Stimulated activated CD4-positive, alpha-beta T cell treated with anti-CD3 and anti-CD28 coated beads, TNF-alpha, amount 100 ng/mL, for 4 hours (primary cell): ENCODE measurements at places on chromosomes 2 and 18.

- no peak for DNase-seq
Measured at GRCh38 chr2:18787726-18788125, 198.4 kb upstream of the NT5C1B start.

DNA sequence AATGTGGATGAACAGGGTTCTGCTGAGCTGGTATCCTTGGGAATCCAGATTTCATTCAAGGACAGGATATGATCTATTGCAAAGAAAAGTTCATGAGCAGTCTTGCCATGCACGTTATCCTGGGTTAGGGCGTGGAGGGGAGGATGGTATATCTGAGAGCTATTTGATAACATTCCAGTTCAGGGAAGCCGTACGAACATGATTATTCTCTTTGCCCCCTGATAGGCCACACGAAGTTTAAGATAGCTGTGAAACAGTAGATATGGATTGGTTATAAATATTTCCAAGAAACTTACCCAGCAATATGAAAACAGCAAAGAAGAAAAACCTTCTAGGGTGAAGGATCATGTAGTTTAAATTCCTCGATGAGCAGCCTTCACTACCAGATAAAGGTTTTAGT is 171.9 kb downstream of the LTBP1 start:
- no peak for DNase-seq

GRCh38 chr2:166784296-166784946 is 103.9 kb upstream of the XIRP2 start:
- no peak for DNase-seq

- DNase-seq = no peak
Measured at GRCh38 chr2:74137651-74138599, 9.8 kb downstream of the BOLA3 start.

DNA sequence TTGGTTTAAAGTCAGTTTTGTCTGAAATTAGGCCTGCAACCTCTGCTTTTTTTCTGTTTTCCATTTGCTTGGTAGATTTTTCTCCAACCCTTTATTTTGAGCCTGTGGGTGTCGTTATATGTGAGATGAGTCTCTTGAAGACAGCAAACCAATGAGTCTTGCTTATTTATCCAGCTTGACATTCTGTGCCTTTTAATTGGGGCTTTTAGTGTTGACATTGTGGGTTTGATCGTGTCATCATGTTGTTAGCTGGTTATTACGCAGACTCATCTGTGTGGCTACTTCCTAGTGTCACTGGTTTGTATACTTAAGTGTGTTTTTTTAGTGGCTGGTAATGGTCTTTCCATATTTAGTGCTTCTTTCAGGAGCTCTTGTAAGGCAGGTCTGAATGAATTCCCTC is 18.8 kb downstream of the TMEM87B start:
- DNase-seq = no peak

DNA sequence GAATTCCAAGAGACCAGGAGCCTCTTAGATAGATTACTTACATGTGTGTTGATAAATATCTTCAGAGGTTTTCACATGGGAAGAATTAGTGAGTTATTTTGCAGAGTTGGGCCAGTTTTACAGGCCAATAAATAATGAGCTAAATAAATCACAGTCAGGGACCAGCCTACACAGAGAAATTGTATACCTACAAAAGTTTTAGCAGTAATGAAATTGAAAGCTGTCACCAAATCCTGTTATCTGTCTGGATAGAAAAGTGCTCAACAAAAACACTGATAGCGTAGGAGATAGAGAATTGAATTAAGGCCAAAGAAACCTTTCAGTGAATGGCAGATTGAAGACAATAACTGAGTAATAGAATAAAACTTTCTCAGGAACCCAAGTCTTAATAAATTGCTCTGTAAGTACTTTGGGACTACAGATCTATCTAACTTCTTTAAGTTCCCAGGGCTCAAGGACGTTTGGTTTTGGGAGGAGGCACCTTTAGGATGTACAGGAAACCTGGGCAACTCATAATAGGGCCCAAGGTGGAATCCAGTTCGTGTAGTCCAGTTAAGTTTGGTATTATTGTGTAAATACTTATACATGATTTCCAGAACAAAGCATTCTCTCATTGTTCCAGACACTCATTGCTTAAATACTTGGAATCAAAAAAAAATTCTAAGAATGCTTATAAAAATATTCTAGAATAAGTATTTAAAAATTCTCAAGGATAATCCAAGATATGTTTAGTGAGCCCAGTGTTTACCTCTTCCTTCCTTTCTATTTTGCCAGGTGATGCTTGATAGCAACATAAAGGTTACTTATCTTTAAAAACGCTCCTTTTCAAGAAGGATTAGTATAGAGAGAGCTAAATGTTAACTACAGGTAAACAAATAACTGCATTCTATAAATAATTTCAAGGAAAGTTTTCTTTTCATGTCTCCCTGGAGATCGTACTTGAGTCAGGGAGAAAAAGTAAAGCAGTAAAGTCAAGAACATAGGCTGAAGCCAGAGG is 134.5 kb downstream of the NCKAP5 start:
- no peak for DNase-seq

DNA sequence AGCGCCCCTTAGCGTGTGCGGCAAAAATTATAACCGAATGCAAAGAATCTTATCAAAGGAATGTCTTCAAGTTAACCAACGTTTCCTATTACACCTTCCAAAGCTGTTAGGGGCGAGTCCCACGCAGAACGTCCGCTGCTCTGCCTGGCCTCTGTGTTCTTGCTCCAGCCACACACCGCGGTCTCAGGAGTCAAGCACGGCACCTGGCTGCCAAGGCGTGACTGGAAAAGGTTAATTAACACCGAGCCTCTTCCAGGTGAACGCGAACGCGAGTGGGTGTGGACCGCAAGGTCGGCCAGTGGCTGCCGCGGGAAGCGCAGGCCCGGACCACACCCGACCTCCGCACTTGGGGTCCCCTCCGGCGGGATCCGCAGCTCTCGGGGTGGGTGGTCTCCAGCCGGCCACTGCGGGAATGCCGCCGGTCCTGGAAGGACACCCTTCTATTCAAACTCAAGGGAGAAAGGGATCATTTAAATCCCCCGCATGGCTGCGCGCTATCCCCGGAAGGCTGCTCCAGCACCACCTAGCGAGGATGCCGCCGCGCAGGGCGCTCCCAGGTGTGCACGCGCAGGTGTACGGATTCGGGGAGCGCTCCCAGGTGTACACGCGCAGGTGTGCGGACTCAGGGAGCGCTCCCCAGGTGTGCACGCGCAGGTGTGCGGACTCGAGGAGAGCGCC is 830 bp downstream of the CYB5A start:
- DNase-seq = no peak

DNA sequence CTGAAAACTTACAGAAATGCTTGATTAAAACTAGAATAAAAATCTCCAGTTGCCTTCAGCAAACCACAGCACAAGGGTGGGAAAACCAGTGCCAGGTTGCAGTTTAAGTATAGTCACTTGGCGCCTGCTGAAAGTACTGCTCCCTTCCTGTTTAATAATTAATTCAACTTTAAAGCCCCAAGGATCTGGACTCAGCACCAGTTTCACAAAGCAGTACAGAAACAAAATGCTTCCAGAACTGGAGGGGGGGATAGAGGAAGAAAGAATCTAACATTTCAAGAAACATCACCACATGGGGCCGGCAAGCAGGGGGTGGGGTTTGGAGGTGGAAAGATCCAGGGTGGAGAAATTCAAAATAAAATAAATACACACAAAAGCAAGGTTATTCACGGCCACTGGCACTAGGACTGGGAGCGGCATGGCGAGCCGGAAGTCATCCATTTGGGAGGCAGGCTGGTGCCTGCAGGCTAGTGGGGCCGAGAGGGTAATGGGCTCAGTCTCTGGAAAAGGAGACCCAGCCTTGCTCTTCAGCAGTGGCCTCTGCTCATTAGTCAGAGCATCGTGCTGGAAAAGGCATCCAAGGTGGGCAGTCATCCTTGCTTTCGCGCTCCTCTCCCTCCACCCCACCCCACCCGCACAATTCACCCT is 85.8 kb downstream of the POU3F3 start:
- DNase-seq = no peak

GRCh38 chr2:100222844-100223243 is 80.5 kb upstream of the AFF3 start:
- no peak for DNase-seq

DNA sequence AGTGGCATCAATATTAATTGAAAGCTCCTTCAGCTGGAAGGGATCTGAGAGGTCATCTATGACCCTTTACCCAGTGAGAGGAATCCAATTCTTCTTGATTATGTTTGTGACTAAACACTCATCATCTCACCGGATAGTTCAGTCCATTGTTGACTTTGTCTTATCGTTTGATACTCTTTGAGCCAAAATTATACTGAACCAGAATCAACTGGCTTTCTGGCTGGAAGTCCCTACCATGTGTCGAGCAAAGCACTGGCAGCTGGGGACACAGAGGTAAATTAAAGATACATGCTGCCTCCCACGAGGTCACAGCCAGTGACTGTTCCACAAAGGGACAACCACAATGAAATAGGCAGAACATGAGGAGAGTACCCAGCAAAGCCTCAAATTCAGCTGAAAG is 91.4 kb upstream of the FHL2 start:
- no peak for DNase-seq

DNA sequence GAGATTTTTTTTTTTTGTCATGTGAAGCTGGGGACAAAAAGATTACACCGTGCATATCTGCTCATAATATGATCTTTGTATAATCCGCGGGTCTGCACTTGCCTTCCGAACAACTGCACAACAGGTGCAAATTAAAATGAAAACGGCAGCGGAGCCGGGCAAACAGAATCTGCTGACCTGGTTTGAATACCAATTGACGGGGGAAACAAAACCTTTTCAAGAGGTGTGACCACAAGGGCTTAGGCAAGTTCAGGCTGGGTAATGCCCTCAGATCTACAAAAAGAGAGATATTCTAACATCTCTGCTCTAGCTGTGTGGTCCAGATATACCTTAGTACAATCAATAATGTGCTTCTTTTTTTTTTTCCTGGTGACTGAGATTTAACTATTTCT is 88.5 kb downstream of the ZEB2 start:
- DNase-seq = no peak

GRCh38 chr2:128513961-128514283 is 195.3 kb upstream of the HS6ST1 start:
- DNase-seq = no peak

GRCh38 chr2:159410276-159410675 is 123.8 kb upstream of the WDSUB1 start:
- no peak for DNase-seq

DNA sequence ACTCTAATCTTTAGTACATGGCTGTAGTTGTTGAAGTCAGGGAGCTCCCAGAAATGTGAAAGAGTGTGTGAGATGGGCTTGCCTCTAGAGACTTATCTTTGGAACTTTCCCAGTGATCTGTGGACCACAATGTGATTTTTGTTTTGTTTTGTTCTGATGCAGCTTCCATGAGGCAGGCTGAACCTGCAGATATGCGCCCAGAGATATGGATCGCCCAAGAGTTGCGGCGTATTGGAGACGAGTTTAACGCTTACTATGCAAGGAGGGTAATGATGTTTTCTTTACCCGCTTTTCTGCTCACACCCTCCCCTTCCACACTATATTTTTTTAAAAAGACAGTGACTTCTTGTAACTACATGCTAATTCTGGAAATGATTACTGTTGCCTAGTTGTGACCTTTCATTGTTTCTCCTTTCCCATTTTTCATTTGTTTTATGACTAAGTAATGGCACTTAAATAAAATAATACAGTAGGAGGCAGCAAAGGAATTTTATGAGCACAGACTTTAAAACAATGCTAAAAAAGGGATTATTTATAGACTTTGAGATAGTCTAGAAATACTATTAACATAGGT is 29.3 kb downstream of the BCL2L11 start:
- DNase-seq = no peak

DNA sequence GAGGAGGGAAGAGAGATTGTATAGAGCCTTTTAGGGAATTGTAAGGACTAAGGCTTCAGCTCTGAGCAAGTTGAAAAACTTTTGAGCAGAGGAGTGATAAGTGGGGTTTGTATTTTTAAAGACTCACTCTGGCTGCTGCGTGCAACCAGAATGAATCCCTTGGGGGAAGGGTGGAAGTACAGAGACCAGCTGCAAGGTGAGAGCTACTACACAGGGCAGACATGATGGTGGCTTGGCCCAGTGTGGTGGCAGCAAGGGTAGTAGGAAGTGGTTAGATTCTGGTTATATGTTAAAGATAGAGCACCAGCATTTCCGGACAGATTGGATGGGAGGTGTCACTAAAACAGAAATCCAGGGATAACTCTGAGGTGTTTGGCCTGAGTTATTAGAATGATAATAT is 10.1 kb upstream of the SESTD1 start:
- DNase-seq = no peak

DNA sequence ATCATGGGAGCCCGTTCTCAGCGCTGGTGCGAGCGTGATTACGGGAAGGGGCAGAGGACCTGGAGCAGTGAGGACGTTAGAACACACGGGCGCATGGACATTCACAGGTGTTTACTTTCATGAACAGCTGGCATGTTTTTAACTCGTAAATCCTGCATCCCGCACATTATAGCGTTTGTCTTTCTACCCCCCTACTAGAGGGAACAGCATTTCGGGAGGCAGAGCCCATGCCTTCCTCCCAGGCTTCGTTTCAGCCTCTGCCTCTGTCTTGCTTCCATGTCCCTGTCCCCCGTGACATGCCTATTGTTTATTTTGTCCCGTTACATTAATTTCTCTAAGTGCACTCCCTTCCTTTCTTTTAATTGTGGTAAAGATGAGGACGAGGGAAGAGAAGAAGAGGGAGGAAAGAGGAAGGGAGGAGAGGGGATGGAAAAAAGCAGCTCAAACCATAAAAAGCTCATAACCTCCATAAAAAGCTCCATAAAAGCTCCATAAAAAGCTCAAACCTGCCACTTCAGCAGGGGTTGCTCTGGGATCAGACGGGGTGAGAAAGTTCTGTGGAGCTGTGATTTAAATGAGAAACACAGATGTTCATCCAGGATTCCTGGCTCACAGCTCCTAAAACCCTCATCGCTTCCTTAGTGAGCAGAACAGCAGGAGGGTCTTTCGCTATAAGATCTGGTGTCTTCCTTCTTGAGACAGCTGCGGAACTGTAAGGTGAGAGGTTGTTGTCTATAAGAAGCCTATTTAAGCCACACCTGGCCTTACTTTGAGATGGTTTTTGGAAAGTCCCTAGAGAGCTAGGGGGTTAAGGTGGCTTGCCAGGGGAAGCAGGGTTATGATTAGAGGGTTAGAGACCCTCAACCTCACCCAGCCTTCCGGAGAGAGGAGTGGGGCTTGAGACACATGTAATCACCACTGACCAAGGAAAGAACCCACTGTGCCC is 66.6 kb upstream of the SNTG2 start:
- DNase-seq = no peak

GRCh38 chr2:83850071-83850725 is 608.9 kb downstream of the SUCLG1 start:
- no peak for DNase-seq
